Breast epithelium (tissue), 4 donors: ENCODE measurements at places on chromosomes 5 and 9. TPM values are rescaled to one million over a fixed set of nuclear protein-coding genes. Genes with fewer than 3 reads are reported as not detected.

- H3K4me1 ChIP-seq = no peaks in the 10 kb centered on the region
- H3K27ac ChIP-seq = no peak overlapping the region
- no peaks in the 10 kb centered on the region for H3K36me3 ChIP-seq
Observed at GRCh38 chr5:139767960-139768359, 27.6 kb upstream of the PSD2 start.

DNA sequence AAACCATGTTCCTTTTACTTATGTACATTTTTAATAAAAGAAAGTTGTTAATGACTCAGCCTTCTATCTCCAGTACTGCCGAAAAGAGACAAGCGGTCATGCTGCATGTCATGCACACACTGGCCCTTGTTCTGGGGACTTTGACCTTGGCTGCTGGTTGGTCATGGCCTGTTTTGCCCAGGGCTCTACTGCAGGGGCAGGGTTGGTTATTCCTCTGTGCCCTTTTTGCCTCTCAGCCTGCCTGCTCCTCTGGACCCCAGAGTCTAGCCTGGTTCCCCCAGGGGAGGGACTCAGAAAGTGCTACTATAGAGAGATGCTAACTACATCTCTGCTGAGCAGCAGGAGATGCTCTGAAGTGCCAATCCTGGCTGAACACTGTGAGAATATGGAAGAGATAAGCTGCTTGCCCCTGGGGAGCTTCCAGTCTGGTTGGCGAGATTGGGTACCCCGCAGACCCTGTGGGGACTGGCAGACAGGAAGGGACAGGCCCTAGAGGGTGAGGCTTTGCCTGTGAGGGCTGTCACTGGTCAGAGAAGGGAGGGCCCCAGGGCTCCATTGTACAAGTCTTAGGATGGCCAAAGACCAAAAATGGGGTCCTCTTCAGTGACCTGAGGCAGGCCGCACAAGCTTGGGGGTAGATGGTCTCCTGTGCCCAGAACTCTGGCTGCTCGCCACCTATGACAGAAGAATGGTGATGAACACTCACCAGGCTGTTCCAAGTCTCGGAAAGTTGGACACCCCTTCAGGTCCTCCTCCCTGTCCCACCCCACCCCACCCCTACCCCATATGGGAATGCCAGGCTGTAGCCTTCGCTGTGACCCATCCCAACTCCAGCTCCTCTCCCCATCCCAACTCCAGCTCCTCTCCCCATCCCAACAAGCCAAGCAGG is 14.3 kb downstream of the IRF1 start:
- no peaks in the 10 kb centered on the region for H3K4me1 ChIP-seq
- H3K27ac ChIP-seq = peak overlapping the region; percentile 58
- DNase-seq = no peak
- no peaks in the 10 kb centered on the region for H3K27me3 ChIP-seq
- no peaks in the 10 kb centered on the region for H3K36me3 ChIP-seq
- H3K4me3 ChIP-seq = no peak overlapping the region

- peaks cover 5% of the 10 kb centered on the region for H3K36me3 ChIP-seq
- no peak overlapping the region for H3K27ac ChIP-seq
- no peaks in the 10 kb centered on the region for H3K4me1 ChIP-seq
- H3K27me3 ChIP-seq = no peaks in the 10 kb centered on the region
- H3K4me3 ChIP-seq = no peak overlapping the region
Observed at GRCh38 chr5:149500922-149501582, 50.2 kb downstream of the CSNK1A1 start.

NIPSNAP3A gene
- total RNA-seq = 23.1 TPM

- no peak for DNase-seq
- no peaks in the 10 kb centered on the region for H3K4me1 ChIP-seq
- no peak overlapping the region for H3K27ac ChIP-seq
- no peaks in the 10 kb centered on the region for H3K36me3 ChIP-seq
- no peaks in the 10 kb centered on the region for H3K27me3 ChIP-seq
Observed at GRCh38 chr9:4011054-4011453, 288.8 kb downstream of the GLIS3 start.

GRCh38 chr5:103472265-103472664 is 90.3 kb downstream of the NUDT12 start:
- no peaks in the 10 kb centered on the region for H3K36me3 ChIP-seq
- H3K4me3 ChIP-seq = no peak overlapping the region
- no peak for DNase-seq
- no peaks in the 10 kb centered on the region for H3K4me1 ChIP-seq

- no peak overlapping the region for H3K4me3 ChIP-seq
- H3K4me1 ChIP-seq = no peaks in the 10 kb centered on the region
- H3K27ac ChIP-seq = no peak overlapping the region
- no peaks in the 10 kb centered on the region for H3K27me3 ChIP-seq
- no peaks in the 10 kb centered on the region for H3K36me3 ChIP-seq
- no peak for DNase-seq
Observed at GRCh38 chr9:79672236-79672635, 100.5 kb downstream of the TLE4 start.

- H3K4me1 ChIP-seq = peaks cover 31% of the 10 kb centered on the region
- H3K27me3 ChIP-seq = no peaks in the 10 kb centered on the region
- no peak overlapping the region for H3K4me3 ChIP-seq
- no peak for DNase-seq
- no peaks in the 10 kb centered on the region for H3K36me3 ChIP-seq
- peak overlapping the region; percentile 93 for H3K27ac ChIP-seq
Observed at GRCh38 chr9:113617550-113617949, 154.0 kb downstream of the RGS3 start.
